NCI-H1105 treated with DMSO at 0.1 percent for 48 hours (cell line): ENCODE measurements at places on chromosomes 5 and 9.

- no peak for DNase-seq
Observed at GRCh38 chr5:177300236-177300880, 3.2 kb downstream of the RAB24 start.

DNA sequence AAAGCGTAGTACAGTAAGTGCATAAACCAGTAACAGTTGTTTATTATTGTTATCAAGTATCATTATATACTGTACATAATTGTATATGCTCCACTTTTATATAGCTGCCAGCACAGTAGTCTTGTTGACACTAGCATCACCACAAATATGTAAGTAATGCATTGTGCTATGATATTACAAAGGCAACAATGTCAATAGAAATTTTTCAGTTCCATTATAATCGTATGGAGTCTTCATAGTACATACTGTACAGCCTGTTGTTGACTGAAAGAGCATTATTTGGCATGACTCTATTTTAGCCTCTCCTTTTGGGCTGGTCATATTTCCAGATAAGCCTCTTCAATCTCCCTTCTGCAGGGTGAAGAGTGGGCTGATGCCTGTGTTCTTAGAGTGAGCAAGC, 40.4 kb downstream of the CFAP95 start:
- DNase-seq: no peak

DNA sequence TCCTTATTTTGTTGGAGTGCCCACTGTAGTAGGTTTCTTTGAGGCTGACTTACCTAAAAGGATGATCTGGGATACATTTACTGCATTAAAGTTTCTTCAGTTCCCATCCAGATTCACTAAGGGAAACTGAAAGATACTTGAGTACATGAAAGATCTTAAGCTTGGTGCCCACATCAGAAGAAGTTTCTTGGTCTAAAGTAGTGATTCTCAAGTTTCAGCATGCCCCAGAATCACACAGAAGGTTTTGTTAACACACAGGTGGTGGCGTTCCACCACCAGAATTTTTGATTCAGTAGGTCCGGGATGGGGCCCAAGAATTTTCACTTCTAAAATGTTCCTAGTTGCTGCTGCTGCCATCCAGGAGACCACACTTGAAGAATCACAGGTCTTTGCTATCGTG, 171.0 kb downstream of the ZNF462 start:
- no peak for DNase-seq

GRCh38 chr9:79945495-79945894, 373.7 kb downstream of the TLE4 start:
- DNase-seq: no peak

GRCh38 chr9:70457235-70457634, 42.8 kb upstream of the KLF9 start:
- DNase-seq: no peak

- DNase-seq: no peak
Observed at GRCh38 chr5:135218790-135219568, 180.1 kb downstream of the MACROH2A1 start.

DNA sequence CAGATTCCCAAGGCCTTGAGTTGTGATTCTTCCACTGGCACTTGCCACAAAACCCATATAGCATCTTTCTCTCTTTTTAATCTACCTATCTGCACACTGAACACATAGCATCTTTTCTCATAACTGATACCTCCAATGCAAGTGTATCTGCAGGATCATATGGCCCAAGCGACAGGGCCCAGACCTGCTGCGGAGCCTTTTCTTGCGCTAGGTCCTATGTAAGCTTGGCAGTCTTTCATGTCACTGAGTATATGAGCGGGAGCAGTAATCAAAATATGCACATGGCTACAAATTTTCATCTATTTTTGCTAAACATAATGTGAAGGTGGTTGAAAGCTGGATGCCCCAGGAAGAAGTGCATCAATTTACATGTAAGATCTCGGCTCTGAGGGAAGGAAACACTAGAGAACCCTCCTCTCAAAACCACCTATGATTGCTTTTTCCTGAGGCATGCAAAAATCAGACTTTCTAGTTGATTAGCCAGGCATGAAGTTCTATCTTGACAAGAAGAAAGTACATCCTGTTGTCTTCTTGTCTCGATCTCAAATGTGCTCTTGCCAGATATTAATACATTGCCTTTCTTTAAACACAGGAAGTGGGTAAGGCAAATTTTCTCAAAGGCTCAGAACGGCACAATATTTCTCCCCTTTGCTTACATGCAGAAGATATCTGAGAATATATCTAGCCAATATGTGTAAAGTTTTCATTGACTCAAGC, 26.9 kb upstream of the CEMIP2 start:
- no peak for DNase-seq

- DNase-seq: no peak
Observed at GRCh38 chr9:71936066-71936465, 24.6 kb downstream of the C9orf85 start.

DNA sequence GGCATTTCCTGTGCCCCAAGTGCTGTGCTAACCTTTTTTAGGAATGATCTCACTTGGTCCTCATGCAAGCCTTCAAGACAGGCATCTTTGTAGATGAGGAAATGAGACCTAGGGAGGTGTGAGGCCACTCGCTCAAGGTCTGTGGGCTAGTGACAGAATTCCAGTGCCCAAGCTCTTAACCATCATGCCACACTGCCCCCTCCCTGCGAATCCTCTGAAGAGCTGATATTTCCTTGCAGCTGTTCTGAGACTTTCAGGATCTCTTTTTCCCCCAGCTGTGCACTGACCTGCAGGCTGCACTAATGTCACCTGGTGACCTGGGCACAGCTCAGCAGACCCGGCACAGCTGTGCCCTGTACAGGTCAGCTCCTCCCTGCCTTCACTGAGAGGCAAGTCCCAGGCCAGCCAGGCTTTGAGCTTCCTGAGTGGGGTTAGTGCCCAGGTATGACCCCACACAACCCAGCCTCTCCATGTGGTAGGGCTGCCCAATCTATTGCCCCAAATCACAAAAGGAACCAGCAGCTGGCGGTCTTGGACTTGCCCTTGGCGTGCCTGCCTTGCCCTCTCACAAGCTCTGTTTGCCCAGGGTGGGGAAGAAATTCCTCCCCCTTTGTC, 32.7 kb downstream of the MORN5 start:
- DNase-seq: no peak

DNA sequence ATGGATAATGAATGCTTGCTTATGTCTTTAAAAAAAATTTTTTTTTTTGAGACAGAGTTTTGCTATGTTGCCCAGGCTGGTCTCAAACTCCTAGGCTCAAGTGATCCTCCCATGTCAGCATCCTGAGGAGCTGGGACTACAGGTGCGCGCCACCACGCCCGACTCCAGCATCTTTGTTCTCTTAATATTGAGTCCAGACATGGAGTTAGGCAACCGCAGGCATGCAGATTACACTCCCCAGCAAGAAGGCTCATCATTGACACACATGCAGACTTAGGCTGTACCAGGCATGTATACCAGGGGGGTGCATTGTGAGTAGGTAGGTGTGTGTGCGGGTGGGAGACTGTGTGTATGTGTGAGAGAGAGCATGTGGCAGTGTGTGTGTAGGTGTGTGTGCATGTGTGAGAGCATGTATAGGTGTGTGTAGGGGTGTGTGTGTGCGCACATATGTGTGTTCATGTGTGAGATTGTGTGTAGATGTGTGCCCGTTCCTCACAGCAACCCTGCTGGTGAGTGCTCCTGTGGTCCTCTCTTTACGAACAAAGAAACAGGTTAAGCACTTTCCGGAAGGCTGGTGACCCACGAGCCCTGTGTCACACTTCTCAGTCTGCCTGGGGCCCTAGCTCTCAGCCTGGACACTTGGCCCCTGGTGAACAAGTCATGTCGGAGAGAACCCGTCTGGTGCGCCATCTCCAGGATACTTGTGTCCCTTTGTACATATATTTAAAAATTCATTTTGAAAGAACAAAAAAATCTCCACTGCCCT, 6.2 kb downstream of the OBP2B start:
- DNase-seq: no peak

GRCh38 chr5:74337254-74337983, 303.1 kb downstream of the ENC1 start:
- DNase-seq: no peak

- no peak for DNase-seq
Observed at GRCh38 chr9:77926371-77926878, 105.2 kb downstream of the GNAQ start.

DNA sequence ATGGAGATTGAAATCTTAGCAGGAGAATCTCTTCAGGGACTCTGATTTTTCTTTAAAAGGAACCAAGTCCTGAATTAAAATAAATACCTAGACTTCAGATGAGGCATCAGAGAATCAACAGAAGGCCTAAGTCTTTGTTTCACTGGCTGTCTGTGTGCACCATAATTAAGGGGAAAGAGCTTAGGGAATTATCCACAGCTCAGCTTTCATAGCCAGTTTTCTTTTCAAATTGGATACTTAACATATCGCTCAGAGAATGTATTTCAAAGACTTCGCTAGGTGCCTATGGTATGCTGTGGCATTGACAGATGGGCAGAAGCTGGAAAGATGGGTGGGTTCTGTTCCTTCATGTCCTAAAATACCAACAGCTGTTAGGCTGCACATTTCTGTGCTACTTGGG, 325.8 kb downstream of the TMEM38B start:
- DNase-seq: no peak

- no peak for DNase-seq
Observed at GRCh38 chr5:125348936-125349831, 602.7 kb upstream of the ZNF608 start.

DNA sequence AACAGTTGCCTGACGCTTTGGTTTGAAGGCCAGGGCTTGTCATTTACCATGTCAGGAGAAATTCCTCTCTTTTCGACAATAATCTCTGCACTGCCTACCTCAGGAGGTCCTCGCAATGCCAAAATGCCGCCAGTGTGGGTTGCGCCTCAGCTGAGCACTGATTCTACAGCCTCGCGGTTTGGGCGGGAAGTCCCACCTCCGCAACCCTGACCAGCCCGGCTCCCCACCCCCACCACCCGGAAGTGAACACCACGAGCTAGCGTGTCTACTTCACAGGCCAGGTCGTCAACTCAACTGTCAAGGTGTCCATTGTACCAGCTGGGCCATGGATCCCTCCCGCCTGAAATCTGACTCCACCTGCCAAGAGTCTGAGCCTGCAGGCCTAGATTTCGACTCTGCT, at the start of gene TPD52L3:
TPD52L3 (plus strand) TSS at position 273 of the 400 bp plus-strand sequence. CDS start 221 bp downstream, outside the sequence.
- DNase-seq: no peak

DNA sequence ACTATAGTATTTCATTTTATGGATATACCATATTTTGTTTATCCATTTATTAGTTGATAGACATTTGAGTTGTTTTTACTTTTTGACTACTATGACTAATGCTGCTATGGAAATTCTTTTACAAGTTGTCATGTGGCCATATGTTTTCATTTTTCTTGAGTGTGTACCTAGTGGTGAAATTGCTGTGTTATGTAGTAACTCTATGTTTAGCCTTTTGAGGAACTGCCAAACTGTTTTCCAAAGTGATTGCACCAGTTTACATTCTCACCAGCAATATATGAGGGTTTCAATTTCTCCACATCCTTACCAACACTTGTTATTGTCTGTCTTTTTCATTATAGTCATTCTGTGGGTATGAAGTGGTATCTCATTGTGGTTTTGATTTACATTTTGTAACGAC, 75.4 kb downstream of the GRIA1 start:
- no peak for DNase-seq

GRCh38 chr5:40165789-40166728, 513.7 kb upstream of the PTGER4 start:
- DNase-seq: no peak

GRCh38 chr5:29379619-29380018, 1813.9 kb upstream of the CDH6 start:
- no peak for DNase-seq

- DNase-seq: no peak
Observed at GRCh38 chr5:156922207-156922792, 40.7 kb downstream of the TIMD4 start.

- DNase-seq: no peak
Observed at GRCh38 chr5:54679686-54680085, 162.1 kb downstream of the SNX18 start.

DNA sequence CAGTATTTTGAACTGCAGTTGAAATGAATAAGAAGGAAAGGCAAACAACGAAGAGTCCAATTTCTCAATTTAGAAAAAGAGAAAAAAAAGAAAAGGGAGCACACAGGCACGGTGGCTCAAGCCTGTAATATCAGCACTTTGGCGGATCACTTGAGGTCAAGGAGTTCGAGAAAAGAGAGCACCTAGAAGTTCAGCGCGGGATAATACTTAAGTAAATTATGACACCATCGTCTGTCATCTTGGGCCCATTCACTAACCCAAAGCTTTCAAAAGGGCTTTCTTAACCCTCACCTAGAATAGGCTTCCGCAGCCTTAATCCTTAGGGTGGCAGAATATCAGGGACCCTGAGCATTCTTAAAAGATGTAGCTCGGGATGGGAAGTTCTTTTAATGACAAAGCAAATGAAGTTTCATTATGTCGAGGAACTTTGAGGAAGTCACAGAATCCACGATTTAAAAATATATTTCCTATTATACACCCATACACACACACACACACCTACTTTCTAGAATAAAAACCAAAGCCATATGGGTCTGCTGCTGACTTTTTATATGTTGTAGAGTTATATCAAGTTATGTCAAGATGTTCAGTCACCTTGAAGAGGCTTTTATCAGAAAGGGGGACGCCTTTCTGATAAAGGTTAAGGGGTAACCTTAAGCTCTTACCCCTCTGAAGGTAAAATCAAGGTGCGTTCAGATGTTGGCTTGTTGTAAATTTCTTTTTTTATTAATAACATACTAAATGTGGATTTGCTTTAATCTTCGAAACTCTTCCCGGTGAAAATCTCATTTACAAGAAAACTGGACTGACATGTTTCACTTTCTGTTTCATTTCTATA, 602 bp upstream of the CD274 start:
- no peak for DNase-seq

DNA sequence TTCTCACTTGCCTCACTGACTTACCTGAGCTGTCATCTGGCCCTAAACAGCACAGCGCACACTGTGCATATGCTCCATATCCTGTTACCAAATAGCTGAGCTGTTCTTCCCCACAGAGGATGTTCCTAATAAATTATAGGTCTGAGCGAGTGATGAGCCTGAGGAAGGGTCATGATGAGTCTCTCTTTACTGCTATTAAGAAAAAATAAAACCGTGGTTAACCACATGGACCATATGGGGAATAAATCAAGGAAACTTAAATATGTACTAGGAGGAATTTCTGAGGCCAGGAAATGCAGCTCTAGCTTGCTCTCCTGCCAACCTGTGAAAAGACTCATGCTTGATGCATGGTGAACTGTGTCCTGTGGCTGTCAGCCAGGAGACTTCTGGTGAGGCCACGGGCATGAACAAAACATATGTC, 424.8 kb upstream of the DMAC1 start:
- DNase-seq: no peak

- DNase-seq: no peak
Observed at GRCh38 chr5:75331-76320, 16.3 kb upstream of the PLEKHG4B start.

GRCh38 chr9:20178197-20178596, 389.4 kb upstream of the SLC24A2 start:
- no peak for DNase-seq
